Stimulated activated CD8-positive, alpha-beta memory T cell treated with anti-CD3 and anti-CD28 coated beads, Interleukin-12 subunit alpha, Interleukin-12 subunit beta, amount 100 ng/mL, for 1 hour (primary cell): ENCODE measurements at places on chromosomes 13 and 19.

- DNase-seq = no peak
Observed at GRCh38 chr13:94886191-94886590, 173.8 kb upstream of the SOX21 start.

GRCh38 chr19:45100201-45100600 is 7.2 kb downstream of the PPP1R37 start:
- no peak for DNase-seq

DNA sequence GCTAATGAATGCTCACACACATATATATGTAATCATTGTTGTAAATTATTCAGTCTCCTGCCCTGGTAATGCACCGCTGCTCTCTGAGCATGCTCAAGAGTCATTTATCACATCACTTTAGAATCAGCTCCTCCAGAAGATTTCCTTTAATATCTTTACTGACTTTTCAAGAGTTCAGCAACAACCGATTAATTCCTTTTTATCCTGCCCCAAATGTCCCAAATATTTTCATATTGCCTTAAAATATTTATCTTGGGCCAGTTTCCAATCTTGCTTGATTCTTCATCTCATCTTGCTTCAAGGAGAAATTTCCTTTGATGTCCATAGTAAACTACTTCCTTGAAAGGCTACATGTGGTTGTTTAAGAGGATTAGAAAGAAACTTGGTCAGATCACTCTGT is 132.5 kb downstream of the NHLRC3 start:
- no peak for DNase-seq

GRCh38 chr13:79226938-79227337 is 179.1 kb downstream of the RBM26 start:
- no peak for DNase-seq
